ENCODE measurements at places on chromosomes 5 and 9.

GRCh38 chr9:119400606-119401005 is 31.4 kb upstream of the BRINP1 start:
- DNase-seq: no peak

GRCh38 chr5:75847561-75848021 is 130.4 kb upstream of the POC5 start:
- DNase-seq: no peak

- no peak for DNase-seq
Observed at GRCh38 chr5:147387109-147387508, 122.8 kb downstream of the DPYSL3 start.

DNA sequence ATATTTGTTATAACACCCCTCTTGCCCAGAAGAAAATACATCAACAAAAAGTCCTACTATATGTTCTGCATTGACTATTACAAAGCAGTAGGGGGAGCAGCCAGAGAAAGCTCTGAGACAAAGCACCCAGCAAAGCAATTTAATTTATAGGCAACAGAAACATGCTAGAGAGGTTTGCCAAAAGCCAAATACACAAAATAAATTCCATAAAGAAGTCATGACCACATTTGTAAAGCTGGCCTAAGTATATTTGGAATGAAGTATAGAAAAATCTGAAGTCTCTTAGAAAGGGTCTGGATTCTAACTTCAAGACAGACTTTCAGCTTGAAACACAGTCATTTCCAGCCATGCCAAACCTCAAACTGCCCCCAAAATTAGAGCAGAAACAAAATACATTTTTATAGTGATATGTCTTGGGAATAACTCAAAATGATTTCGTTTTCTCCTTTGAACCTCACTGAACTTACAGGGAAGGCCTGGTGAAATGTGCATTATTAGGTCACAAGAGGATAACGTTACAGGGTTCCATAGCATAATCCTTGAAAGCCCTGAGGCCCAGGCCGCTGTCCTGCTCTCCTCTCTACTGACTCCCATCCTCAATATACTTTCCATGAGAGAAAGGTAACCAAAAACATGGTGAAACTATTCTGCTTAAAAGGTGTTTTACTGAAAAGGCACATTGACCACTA is 451.8 kb downstream of the RAB3C start:
- peak; percentile 58 for DNase-seq

GRCh38 chr5:68821056-68821455 is 272.8 kb upstream of the SLC30A5 start:
- no peak for DNase-seq

DNA sequence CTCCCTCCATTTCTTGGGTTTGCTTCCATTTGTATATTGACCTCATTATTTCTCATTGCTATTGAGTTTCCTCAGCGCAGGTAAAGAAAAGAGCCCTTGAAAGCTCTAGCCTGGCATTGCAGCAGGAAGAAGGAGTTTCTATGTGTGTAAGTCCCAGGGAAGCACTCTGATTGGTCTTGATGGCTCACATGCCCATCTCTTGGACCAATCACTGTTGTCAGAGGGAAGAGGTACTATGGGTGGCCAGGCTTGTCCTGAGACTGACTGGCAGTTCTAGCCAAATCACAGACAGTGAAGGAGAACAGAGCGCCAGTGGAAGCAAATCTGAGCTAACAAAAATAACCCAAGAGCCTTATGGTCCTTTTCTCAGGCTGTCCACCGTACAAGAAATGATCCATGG is 219.0 kb downstream of the PAX5 start:
- no peak for DNase-seq

- no peak for DNase-seq
Observed at GRCh38 chr5:67643536-67643935, 446.9 kb upstream of the CD180 start.

DNA sequence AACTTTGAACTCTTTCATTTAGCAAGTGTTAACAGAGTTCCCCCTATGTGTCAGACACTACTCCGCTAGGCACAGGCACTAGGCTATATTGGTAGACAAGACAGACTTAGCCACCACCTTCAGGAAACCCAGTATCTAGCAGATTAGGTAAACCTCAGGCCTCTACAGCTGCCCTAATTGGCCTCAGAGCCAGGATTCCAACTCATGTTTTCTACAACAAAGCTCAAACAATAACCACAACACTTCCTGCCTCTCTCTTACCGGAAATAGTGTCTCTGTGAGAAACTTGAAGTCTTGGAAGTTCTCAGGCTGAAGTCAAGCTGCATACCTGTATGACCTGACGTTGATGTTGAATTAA is 116.6 kb upstream of the SLC44A1 start:
- DNase-seq: peak; percentile 85

DNA sequence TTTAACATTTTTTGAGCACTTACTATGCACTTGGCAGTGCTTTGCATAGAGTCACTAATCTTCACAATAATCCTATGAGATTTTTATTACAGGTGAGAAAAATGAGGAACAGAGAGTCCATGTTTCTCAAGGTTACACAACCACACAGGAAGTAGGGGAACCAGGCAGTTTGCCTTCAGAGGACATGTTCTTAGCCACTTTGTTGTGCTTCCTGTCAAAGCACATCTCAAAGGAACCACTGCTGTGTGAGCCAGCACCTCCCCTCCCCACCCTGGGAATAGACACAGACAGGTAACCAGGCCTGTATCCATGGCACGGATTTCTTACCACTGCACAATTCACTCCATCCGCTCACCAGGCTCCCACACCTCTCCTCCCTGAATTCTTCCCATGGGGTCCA is 6.3 kb upstream of the DNAJB5 start:
- no peak for DNase-seq

DNA sequence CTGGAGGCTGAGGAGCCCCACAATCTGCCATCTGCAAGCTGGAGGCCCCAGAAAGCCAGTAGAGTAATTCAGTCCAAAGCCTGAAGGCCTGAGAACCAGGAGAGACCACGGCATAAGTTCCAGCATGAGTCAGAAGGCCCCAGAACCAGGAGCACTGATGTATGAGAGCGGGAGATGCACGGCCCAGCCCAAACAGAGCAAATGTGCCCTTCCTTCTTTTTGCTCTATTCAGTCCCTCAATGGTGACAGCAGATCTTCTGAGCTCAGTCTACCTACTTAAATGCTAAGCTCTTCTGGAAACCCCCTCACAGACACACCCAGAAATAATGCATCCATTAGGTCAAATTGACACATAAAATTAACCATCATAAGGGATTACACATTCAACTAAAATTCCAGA is 277.6 kb downstream of the ATPSCKMT start:
- DNase-seq: no peak

DNA sequence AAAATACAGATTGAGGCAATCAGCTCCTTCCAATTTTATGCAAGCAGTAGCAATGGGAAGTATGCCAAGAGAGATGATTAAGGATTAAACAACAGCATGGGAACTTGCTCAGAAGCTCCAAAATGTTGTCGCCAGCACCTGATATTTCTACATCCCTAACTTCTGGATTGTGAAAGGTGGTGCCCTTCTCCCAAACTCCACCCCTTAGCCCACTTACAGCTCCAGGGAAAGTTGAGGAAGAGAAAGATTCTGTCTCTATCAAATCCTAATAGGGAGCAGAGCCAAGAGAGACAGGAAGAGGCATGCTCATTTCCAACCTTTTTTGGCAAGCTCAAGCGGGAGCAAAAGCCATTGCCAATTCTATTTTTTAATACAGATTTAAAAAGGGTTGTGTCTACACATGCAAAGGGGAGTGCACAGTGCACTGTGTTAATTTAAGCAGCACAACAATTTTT is 92.4 kb upstream of the NR3C1 start:
- no peak for DNase-seq

DNA sequence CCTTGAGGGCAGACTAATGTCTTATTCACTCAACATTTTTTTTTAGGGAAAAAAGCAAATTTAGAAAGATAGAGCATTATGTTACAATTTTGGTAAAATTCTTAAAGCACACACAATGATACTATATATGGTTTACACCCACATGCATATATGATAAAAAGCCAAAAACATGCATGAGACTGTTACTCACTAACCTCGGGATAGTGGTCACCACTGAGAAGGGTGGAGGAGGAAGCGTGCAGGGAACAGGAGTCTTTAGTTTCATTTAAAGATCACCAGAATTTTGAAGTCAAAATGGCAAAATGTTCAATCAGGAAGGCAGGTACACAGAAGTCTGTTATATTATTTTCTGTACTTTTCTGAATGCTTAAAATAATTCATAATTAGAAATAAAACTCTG is 9.2 kb downstream of the ARL15 start:
- DNase-seq: no peak

GRCh38 chr9:14080959-14081542 is 232.9 kb downstream of the NFIB start:
- DNase-seq: no peak

- DNase-seq: no peak
Observed at GRCh38 chr5:91110686-91111085, 272.4 kb downstream of the ARRDC3 start.

DNA sequence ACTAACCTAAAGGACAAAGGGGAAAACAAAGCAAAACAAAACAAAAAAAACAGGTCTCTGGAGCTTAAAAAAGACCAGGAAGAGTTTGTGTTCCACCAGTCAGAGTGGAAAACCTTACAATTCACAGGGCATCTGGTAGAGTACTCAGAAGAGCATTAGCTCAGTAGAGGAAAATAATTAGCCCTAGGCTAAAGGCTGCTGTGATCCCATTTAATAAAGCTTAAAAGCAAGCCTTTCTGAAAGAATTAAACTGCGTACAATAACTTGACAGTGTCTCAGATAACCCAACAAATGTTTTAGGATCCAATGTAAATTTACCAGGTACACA is 7.3 kb downstream of the ECM2 start:
- DNase-seq: no peak

DNA sequence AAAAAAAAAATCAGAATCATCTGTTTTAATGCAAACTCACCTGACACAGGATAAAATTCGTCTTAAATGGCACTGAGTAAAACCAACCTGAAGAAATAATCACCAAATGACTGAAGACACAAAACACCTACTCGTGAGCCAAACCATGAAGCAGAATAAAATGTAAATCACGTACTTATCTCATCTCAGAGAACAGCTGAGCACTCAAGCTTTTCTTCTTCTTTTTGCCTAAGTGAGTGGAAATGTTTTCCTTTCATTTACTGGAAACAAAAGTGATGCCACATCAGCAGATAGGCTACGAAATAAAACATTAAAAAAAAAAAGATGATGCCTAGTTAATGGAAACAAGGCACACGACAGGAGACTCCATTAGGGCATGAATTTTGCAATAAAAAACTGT is 36.4 kb downstream of the ATPSCKMT start:
- no peak for DNase-seq

- DNase-seq: peak; percentile 41
Observed at GRCh38 chr5:54217826-54218503, 92.4 kb downstream of the ARL15 start.

GRCh38 chr9:114494776-114495569 is 10.3 kb downstream of the WHRN start:
- no peak for DNase-seq

GRCh38 chr5:54176066-54176830 is 134.1 kb downstream of the ARL15 start:
- no peak for DNase-seq

GRCh38 chr5:81140441-81140840 is 92.7 kb upstream of the CKMT2 start:
- no peak for DNase-seq

DNA sequence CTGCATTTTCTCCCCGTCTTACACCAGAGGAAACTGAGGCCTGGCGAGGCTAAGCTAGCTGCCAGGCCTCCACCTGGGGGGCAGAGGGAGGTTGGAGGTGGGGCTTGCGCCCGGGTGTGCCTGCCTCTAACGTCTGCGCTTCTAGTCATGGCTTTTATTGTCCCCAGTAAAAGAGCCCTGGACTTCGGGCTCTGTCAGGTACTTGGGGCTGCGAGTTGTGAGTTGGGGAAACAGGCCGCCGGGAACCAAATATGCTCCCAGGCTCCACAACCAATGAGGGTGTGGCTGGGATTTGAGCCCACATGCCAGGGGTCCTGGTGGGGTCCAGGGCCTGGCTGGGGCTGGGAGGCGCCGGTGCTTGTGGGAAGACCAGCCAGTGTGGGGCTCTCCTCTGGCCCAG is 57.4 kb upstream of the NOTCH1 start:
- DNase-seq: no peak

- no peak for DNase-seq
Observed at GRCh38 chr9:121703014-121703734, 51.7 kb downstream of the DAB2IP start.

GRCh38 chr9:128733256-128733655 is 9.3 kb upstream of the ZDHHC12 start:
- no peak for DNase-seq

DNA sequence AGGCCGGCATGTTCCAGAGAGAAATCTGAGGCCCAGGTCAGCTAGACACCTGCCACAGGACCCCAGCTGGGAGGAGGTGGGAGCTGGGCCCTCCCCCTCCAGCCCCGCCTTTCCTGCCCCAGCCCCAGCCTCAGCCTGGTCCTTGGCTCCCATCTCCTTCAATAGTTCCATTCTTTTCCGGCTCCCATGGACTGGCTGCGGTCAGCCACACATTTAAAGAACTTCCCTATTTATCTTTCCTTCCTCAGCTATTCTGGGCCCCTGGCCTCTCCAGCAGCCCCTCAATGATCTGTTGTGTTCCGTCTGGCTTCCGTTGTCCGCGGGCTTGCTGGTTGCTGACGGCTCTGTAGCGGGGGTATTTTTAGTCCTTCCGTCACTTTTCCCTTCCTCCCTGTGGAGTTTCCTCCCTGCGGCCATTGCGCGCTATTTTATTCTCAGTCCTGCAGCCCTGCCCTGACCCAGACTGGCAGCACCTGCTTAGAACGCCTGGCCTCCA is 73.8 kb downstream of the AMBP start:
- no peak for DNase-seq

DNA sequence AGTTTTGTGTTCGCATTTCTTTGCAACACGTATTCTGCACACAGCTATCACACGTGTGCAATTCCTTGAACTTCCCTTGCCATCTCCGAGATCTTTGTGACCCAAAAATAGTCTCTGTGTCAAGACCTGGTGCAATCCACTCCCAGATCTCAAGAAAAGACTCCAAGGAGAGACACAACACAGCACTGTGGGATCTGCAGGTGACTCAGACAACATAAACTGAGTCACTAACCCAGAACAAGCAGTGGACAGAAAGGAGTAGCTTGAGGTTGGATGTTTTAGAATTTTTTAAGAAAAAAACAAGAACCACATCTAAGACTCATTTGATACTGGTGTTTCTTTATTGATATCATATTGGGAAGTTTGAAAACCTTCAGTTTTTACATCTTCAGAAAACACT is 396.9 kb downstream of the AGTPBP1 start:
- DNase-seq: no peak

GRCh38 chr9:112772215-112772509 is 21.6 kb downstream of the SNX30 start:
- no peak for DNase-seq

DNA sequence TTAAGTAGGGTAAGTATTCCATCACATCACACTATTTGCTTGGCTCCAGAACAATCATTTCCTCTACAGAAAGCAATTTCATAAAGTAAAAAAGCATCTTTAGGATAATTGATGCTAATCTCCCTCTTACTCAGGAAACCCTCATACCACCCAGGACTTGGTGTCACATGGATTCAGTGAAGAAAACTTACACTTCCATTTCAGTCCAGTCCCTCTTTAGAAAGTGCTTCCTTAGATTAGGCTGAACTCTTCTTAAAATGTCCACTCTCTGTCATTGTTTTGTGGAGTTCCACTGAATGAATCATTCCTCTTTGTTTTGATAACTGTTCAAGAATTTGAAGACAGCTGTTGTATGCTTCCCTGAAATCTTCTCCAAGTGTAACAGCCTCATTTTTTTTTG is 144.0 kb upstream of the ZNF462 start:
- no peak for DNase-seq

- DNase-seq: no peak
Observed at GRCh38 chr9:93121316-93122241, 12.5 kb downstream of the NINJ1 start.

GRCh38 chr5:124234022-124234769 is 512.2 kb downstream of the ZNF608 start:
- no peak for DNase-seq

Measured in CD4-positive, alpha-beta T cell treated with Interleukin-2 at 100 ng/mL for 4 hours (primary cell).